ENCODE measurements at places on chromosomes 7 and 10. TPM values are rescaled to one million over a fixed set of nuclear protein-coding genes. Genes with fewer than 3 reads are reported as not detected.

ENO4 gene
- total RNA-seq = not detected

PTER gene
- total RNA-seq = 40.7 TPM

C7orf33 gene
- total RNA-seq = not detected

FAM25G gene
- not detected for total RNA-seq

RPS24 gene
- total RNA-seq = 1,385 TPM

- no peaks in the 10 kb centered on the region for H3K27me3 ChIP-seq
- peaks cover 2% of the 10 kb centered on the region for H3K36me3 ChIP-seq
- H3K4me3 ChIP-seq = peak overlapping the region; percentile 75
Measured at GRCh38 chr10:47256751-47257336, 43.2 kb upstream of the GDF10 start.

GRCh38 chr7:17774248-17774647 is 166.0 kb downstream of the SNX13 start:
- H3K36me3 ChIP-seq = no peaks in the 10 kb centered on the region
- no peak overlapping the region for H3K27ac ChIP-seq
- DNase-seq = no peak
- H3K4me1 ChIP-seq = peaks cover 18% of the 10 kb centered on the region
- no peak overlapping the region for H3K4me3 ChIP-seq

DNA sequence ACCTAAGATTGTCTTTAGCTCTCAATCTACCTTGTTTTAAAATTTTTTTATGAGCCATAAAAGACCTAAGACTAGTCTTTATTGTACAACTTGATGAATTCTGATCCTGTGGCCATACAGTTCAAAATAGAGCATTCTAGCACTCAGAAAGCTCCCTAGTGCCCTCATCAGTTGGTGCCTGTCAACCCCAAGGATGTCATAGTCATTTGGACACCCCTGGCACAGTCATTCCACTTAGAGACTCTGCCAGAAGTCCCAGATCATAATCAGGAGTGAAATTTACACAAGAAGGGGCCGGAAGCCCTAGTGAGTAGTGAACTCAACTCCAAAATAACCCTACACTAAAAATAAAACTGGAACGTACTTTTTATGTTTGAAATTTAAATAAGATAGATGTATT is 80.0 kb upstream of the INSIG1 start:
- H3K27me3 ChIP-seq = peaks cover 19% of the 10 kb centered on the region
- peaks cover 35% of the 10 kb centered on the region for H3K4me1 ChIP-seq
- no peak overlapping the region for H3K4me3 ChIP-seq
- H3K36me3 ChIP-seq = no peaks in the 10 kb centered on the region
- DNase-seq = no peak
- H3K27ac ChIP-seq = peak overlapping the region; percentile 35

- no peaks in the 10 kb centered on the region for H3K4me1 ChIP-seq
- no peak overlapping the region for H3K4me3 ChIP-seq
- peaks cover 5% of the 10 kb centered on the region for H3K36me3 ChIP-seq
- no peak overlapping the region for H3K27ac ChIP-seq
- H3K27me3 ChIP-seq = peaks cover 8% of the 10 kb centered on the region
- no peak for DNase-seq
Measured at GRCh38 chr10:1754506-1755153, 17.3 kb upstream of the ADARB2 start.

DNA sequence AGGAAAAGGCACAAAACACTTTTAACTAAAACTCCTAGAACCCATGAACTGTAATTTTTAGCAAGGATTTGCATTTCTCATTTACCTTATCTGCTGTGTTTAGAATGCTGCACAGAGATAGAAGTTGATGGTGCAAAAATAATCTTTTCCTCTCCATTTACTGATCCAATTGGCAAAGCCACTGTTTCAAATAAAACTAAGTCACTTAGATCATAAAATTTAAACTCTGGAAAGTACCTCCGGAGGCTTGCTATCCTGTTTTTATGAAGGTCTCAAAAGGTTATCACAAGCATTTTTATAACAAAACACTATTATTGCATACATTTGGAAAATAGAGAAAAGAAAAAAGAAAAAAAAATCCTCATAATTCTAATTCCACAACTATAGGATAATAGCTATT is 7.6 kb downstream of the CPA2 start:
- no peak for DNase-seq
- H3K27ac ChIP-seq = no peak overlapping the region
- H3K4me1 ChIP-seq = peaks cover 27% of the 10 kb centered on the region
- H3K36me3 ChIP-seq = no peaks in the 10 kb centered on the region
- H3K27me3 ChIP-seq = peaks cover 8% of the 10 kb centered on the region

DNA sequence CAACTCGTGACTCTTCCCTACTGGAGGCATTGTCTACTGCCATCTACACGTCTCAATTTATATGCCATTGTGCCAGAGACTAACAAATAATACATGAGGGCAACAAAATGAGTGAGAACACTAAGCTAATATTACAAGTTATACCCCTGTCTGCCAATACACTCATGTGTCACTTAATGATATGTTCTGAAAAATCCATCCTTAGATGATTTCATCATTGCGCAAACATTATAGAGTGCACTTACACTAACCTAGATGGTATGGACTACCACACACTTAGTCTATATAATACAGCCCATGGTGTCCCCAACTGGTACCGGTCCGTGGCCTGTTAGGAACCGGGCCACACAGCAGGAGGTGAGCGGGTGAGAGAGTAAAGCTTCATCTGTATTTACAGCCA is 64.3 kb upstream of the CTNNA3 start:
- peaks cover 30% of the 10 kb centered on the region for H3K4me1 ChIP-seq
- DNase-seq = no peak
- no peak overlapping the region for H3K4me3 ChIP-seq
- H3K36me3 ChIP-seq = peaks cover 1% of the 10 kb centered on the region
- H3K27me3 ChIP-seq = no peaks in the 10 kb centered on the region

DNA sequence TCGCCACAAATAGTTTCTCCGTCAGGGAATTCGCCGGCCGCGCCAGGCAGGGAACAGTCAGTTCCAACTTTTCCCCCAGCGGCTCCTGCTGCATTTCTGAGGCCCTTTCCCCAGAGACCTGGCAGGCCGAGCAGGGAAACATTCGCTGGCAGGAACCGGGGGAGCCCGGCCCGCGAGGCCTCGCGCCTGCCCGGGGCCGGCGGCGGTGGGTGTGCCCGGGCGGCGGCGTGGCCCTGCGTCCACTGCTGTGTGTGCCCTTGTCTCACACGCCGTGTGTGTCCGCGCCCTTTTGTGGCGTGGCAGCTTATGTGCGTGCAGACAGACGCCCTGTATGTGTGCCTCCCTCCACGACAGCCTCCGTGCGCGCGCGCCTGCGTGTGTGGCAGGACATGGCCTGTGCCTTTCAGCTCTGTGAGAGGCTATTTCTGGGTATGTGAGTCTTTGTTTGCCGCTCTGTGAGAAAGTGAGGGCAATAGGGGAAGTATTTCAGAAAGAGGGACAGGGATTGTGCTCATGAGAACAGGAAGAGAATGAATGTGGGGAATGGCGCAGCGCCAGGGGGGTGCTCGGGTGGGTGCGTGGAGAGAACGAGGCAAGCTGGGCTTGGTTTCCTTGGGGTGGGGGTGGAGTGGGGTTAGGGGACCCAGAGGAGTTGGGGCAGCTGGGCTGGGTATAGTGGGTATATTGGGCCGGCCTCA is 689 bp upstream of the SMARCD3 start:
- no peaks in the 10 kb centered on the region for H3K36me3 ChIP-seq
- peaks cover 68% of the 10 kb centered on the region for H3K27me3 ChIP-seq
- peak; percentile 35 for DNase-seq
- no peak overlapping the region for H3K27ac ChIP-seq

- no peak for DNase-seq
- H3K4me3 ChIP-seq = no peak overlapping the region
- no peak overlapping the region for H3K27ac ChIP-seq
- H3K4me1 ChIP-seq = peaks cover 12% of the 10 kb centered on the region
- H3K36me3 ChIP-seq = no peaks in the 10 kb centered on the region
- H3K27me3 ChIP-seq = no peaks in the 10 kb centered on the region
Measured at GRCh38 chr7:99083733-99084132, 60.2 kb downstream of the SMURF1 start.

Data from activated T-cell treated with anti-CD3 and anti-CD28 coated beads, Interleukin-2, amount 50 U/mL, for 72 hours (primary cell).